ENCODE measurements at places on chromosomes 6 and 20.

DNA sequence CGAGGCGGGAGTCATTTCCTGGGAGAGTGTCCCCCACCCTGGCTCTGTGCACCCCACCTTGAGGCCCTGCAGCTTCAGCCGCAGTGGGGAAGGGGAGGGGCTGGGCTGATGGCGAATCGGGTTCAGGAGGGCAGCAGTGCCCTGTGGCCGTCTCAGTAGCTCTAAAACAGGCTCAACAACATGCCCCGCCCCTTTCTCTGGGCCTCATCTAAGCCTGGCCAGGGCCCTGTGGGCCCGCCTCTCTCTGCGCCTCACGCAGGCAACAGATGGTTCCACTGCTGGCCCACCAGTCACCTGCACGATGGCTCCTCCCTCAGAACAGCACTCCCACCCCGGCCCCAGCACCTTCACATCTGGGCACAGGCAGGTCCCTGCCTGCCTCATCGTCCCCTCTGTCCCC is 30.2 kb downstream of the CHRNA4 start:
- no peak for DNase-seq

DNA sequence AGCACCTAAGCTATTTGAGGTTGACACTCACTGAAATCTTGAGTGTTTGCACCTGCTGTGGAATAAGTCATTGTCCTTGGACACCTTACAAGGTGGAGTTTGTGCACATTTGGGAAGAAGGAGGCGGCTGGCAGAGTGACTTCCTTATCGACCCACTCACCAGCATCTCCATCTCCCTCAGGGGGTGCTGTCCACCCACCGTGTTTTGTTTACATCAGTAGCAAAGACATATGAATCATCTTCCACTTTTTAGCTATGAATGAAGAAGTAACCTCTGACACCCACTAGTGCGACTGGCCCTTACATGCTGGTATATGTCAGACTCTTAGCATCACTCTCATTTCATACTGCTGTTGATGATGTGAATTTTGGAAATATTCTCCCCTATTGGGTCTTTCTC is 119.5 kb upstream of the SGK1 start:
- no peak for DNase-seq

- no peak for DNase-seq
Observed at GRCh38 chr6:24064832-24065231, 61.2 kb upstream of the NRSN1 start.

DNA sequence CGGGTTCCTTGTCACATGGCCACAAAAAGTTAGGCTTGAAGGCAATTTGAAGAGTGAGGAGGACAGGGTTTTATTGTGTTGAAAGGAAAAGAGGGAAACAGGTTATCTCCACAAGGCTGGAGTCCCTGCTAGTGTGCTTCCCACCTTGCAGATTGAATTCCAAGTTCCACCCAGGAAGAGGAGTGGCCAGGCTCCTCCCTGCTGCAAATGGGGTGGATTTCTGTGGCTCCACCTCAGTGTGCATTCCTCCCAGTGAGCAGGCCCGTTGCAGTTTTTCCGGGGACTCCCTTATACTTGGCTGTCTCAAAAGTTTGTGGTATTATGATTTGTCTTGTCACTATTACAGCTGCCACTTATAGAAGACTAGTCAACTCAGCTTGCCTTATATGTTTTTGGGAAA is 281.8 kb upstream of the PLCB4 start:
- DNase-seq: no peak

- DNase-seq: no peak
Observed at GRCh38 chr6:26016963-26017631, 54.5 kb downstream of the TRIM38 start.

- no peak for DNase-seq
Observed at GRCh38 chr6:75842191-75842590, 93.2 kb downstream of the MYO6 start.

DNA sequence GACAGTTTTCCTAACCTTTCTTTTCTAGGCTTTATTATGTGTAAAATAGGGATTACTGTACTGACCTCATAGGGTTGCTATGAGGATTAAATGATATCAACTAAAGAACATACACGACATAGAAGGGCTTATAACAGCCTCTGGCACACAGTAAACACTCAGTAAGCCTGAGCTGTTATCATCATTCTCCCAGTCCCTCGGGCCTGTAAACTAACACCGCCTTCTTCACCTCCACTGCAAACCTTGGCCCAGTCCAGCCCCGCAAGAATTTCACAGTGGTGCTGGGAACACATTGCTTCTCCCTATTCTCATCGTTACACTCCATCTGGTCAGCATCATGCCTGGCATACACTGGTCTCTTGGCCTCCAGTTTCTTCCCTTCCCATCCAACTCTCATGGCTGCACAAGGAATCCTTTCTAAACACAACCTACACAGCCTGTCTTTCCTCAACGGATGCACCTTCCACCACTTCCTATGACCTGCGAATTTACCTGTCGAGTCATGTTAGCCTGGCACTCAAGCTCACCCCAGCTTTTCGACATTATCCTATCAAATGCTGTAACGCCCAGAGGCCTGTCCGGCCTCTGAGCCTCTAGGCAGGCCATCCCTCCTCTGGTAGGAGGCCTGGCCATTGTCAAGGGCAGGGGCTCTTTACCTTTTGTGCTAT is 92.1 kb downstream of the FYN start:
- DNase-seq: no peak

DNA sequence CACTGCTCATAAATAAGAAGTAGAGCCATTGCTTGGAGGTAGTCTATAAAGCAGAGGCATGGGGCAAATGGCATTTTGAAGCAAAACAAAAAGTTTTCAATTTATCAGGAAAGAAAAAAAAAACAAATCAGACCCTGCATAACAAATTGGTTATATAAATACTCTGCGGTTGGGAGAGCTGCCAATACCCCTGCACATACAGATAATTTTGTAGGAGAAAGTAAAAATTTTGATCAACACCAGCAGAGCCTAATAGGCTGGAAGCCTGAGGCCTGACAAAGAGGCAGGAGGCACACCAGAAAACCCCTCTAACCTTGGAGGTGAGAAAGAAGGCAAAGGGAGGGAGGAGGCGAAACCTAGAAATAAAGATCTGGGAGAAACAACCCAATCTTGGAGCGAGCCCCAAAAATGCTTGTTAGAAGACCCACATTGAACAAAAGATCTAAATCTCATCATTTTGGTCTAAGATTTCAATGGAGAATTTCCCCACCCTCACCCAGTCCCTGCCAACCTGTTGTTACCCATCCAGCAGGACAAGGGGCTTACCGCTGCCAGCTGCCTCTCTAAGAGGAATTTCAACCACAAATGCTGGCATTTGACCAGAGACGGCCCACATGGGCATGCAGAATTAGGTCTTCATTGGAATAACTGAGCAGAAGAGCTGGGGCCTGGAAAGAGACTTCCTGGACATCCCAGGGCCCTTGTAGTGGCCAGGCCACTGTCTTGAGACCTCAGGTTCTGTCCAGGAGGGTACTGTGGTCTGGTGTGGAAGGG is 28.4 kb downstream of the FOXA2 start:
- DNase-seq: no peak

DNA sequence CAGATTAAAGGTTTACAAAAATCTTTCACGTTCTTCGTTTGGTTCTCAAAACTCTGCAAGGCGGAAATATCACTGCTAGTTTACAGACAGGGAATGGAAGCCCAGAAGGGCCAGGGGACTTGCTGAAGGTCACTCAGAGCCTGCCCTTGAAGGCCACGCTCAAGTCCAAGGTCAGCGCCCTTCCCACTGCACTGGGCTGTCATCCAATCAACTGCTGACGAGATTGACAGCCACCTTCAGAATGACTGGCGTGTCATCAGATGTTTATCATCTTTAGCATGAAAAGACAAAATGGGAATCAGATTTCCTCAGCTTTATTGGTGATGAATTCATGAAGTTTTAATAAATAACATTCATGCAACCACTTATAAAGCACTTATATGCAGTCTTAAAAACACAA is 16.5 kb downstream of the RNASET2 start:
- no peak for DNase-seq

GRCh38 chr6:167444602-167445346 is 119.9 kb downstream of the TTLL2 start:
- DNase-seq: no peak

- DNase-seq: no peak
Observed at GRCh38 chr20:31866221-31866620, 4.1 kb downstream of the DUSP15 start.

GRCh38 chr6:7759320-7759719 is 33.4 kb downstream of the BMP6 start:
- no peak for DNase-seq

- no peak for DNase-seq
Observed at GRCh38 chr6:158512809-158513208, 47.1 kb upstream of the TMEM181 start.

DNA sequence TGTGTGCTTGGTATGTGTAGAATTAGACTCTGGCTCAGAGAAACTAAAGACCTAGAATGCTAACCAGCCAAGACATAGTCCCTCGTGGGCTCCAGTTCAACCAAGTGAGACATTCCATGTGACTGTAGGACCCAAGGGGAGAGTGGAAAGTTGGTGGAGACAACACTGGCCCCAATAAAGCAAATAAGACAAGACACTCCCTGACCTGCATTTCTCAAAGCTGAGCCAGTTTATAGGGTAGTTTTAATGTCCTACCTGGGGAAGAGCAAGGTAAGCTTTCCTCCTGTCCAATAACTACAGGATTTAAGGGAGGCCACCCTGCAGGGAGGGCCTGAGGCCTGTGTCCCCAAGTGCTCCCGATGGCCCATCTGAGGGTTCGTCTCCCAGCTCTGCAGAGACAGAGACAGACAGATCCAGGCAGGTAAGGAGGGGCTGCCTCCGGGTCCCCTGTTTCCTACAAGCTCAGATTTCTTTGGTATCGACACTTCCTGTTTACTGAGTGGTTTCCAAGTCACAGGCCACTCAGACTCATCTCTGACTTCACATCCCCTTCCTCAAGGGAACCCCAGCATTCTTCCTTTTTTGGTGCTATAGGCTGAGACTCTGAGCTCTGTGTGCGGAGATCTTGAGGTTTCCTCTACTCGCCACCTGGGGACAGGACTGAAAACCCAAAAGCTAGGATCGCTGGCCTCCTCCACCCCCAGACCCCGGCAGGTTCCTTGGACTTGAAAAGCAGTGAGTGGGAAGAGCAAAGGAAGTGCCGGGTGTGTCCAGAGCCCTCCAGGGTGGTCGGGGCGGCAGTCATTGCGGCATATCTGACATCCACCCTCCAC is 92.4 kb downstream of the PRND start:
- peak; percentile 66 for DNase-seq

- DNase-seq: no peak
Observed at GRCh38 chr20:3473944-3474343, 3.1 kb downstream of the ATRN start.
